CD4-positive, alpha-beta T cell treated with Interleukin-4 for 1 hour (primary cell): ENCODE measurements at places on chromosomes 6 and 20.

DNA sequence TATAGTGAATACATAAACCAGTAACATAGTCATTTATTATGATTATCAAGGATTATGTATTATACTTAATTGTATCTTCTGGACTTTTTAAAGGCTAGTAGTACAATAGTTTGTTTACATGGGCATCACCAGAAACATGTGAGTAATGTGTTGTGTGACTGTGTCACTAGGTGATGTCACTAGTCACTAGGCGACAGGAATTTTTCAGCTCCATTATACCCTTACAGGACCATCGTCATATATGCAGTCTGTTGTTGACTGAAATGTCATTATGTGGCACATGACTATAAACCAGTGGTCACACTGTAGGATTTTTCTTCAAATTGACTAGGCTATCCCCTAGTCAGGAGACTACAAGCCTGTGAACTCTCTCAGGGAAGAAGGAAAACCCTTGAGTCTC is 86.5 kb upstream of the CENPW start:
- no peak for DNase-seq

DNA sequence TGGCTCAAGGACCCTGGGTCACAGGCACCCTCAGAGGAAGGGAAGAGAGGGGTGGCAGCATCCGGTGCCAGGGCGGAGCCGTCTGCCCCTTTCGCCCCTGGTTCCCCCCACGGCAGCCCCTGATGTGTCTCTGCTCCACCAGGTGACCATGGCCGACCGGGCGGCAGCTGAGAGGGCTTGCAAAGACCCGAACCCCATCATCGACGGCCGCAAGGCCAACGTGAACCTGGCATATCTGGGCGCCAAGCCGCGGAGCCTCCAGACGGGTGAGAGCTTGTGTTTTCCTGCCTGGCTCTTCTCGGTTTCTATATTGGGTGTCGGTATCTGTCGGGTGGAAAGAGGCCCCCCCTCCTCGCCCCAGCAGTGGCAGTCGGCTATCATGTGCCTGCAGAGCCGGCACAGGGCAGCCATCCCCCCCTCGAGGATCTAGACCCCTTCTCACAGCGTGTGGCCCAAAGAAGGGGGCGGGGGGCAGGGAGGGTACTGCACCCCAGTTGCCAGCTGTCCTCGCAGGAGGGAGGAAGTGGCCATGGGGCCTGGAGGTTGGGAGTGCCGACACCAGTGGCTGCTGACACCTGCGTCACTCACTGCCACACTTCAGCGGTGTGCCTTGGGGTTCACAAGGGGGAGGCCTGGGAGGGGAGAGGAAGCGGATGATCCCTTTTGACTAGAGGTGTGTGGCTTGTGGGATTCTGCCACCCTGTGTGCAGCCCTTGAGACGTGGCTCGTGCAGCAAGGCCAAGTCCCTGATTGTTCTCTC is 1.5 kb downstream of the RBM38 start:
- peak; percentile 88 for DNase-seq

- DNase-seq, result no peak
Measured at GRCh38 chr6:33985947-33986346, 159.9 kb downstream of the GRM4 start.

DNA sequence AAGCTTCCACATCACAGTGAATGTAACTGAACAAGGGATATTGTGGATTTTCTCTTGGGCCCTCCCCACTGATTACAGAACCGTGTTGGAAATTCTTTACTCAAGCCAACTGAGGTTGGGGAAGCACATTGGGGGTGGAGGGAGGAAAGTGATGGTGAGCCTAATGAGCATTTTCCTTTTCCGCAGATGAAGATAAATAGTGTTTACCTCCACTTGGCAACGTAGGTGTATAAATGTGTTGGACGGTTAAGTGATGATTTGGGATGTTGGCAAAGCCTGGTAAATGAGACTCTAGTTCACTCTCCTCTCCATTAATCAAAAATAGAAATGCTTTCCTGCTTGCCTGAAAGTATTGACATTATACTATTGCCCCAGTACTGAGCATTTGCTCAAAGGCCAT is 27.1 kb upstream of the NRN1 start:
- no peak for DNase-seq
